NAMALWA (cell line): ENCODE measurements at places on chromosomes 1 and 21.

- DNase-seq = no peak
These were observed 4.2 kb downstream of the TENT5C start for GRCh38 chr1:117610036-117610435.

- DNase-seq = no peak
These were observed 66.9 kb downstream of the PRDM2 start for GRCh38 chr1:13766592-13767564.

DNA sequence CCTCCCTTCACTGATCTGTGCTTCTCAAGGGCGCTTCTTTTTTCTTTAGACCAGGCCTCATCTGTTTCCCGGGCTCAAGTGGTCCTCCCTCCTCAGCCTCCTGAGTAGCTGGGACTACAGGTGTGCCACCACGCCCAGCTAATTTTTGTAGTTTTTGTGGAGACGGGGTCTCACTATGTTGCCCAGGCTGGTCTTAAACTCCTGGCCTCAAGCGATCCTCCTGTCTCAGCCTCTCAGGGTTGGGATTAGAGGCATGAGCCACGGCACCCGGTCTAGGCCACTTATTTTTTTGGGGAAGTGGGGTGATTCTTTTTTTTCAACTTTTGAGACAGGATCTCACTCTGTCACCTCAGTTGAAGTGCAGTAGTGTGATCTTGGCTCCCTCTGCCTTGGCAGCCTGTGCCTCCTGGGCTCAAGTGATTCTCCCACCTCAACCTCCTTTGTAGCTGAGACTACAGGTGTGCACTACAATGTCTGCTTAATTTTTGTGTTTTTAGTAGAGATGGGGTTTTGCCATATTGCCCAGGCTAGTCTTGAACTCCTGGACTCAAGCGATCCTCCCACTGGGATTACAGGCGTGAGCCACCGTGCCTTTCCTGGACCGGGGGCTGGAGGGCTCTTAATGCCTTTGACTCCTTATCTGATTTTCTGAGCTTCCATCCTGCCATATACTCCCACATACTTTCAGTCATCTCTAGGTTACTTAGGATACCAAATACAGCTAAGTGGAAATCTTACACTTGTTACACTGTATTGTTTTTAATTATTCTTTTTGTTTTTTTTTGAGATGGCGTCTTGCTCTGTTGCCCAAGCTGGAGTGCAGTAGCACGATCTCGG lies 18.9 kb downstream of the MFAP2 start:
- no peak for DNase-seq

GRCh38 chr1:248402748-248403147 lies at the start of gene OR2T1:
OR2T1 (plus strand) TSS chr1:248403048; CDS start chr1:248406148, 3,100 bp downstream.
- DNase-seq = no peak

- no peak for DNase-seq
These were observed 968 bp downstream of the CSMD2 start for GRCh38 chr1:34163792-34164731.

DNA sequence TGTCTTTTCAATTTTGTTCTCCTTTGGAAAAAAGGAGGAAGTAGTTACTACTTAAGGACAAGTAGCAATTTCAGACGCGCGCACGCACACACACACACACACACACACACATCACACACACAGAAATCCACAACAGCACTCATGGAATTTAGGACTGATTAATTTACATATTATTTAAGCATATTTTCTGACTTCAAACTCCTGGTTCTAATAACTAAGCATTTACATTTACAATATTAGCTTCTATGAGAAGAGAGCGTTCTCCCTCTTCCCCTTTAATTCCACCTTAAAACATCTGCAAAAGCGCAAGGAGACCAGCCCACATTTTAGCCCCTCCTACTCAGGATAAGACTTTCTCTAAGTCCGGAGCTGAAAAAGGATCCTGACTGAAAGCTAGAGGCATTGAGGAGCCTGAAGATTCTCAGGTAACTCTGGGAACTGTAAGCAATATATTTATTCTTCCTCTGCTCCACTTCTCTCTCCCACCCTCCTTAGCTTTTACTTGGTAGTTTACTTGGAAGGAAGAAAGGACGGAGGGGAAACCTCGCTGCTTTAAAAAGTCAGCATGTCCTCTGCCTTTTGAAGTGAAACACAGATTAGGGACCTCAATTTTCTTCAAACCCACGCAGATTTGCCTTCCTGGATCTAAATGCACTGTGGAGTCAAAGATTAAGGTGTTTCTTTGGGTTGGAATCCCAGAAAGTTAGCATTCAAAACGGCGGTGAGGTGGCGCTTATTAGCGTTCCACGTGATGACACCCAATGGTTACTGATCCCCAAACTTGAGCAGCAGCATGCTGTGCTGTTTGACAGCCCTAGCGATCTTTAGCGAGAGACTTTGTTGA lies at the start of gene PLA2G4A:
Gene PLA2G4A, plus strand, starts transcription at position 339 of the 844 bp plus-strand sequence. CDS start 25,406 bp downstream, outside the sequence.
- no peak for DNase-seq

- no peak for DNase-seq
These were observed 167.1 kb downstream of the LYPLAL1 start for GRCh38 chr1:219340796-219341195.
